ENCODE measurements at places on chromosomes 5 and 9.
A peak's percentile ranks its signal among the peaks of the same experiment; 100 is the strongest.

DNA sequence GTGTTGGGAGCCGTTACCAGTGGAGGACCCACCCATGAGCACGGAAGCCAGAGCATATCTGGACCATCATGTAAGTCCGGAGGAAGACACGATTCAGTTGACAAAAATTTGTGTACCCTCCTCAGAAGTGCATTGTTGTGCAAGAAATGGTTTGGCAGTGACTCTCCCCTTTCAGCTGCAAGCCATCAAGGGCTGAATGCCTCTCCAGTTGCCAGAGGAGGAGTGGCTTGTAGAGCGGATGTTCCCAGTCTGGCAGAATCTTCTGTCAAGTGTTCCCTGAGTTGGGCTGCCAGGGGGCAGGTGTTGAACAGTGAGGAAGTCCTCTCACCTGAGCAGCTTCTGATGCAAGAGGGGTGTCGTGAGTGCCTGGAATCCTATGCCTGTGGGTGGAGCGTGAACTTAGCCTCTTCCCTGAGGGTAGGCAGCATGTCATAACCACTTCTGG lies 27.6 kb upstream of the CDKN2AIPNL start:
- no peak for DNase-seq

DNA sequence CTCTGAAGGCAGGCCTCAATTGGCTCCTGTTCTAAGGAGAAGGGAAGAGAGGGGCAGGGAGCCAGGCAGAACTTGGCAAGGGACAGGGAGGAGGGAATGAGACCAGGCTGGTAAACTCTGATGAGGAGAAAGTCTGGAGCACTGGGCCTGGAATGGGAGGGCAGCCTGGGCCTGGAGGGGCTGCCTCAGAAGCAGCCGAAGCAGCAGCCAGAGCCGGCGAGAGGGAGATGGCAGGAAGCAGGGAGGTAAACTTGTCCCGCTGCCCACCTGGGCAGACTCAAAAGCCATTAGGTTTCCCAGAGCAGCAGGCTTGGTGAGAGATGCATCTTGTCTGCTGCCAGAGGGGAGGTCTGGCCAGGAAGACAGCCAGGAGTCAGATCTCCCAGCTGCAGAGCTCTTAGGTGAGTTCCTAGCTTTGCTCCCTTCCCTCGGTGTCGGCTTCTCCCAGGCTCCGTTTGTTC lies 37.0 kb upstream of the CRB2 start:
- peak; percentile 80 for DNase-seq

- peak; percentile 92 for DNase-seq
These were observed at the start of gene GPR107 for GRCh38 chr9:130053504-130054324. GPR107 (plus strand) TSS chr9:130053906; CDS start chr9:130053933, 27 bp downstream.

DNA sequence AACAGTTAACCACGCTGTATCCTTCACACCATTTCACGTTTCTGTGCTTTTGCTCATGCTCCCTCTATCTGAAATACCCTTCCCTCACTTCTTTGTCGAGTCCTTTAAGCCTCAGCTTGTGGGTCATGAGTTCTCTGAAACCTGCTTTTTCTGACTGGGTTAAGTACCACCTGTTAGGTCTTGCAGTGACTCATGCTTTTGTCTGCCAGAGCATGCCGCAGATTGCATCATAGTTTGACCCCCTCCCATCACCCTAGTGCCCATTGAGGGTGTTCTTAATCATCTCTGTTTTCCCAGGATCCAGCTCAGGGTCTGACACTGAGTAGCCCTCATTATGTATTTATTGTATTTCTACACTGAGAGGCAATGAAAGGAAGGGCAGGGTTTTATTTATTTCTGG lies 190.2 kb downstream of the ASTN2 start:
- DNase-seq, result no peak

- no peak for DNase-seq
These were observed 73.0 kb upstream of the SNX2 start for GRCh38 chr5:122701640-122702523.

DNA sequence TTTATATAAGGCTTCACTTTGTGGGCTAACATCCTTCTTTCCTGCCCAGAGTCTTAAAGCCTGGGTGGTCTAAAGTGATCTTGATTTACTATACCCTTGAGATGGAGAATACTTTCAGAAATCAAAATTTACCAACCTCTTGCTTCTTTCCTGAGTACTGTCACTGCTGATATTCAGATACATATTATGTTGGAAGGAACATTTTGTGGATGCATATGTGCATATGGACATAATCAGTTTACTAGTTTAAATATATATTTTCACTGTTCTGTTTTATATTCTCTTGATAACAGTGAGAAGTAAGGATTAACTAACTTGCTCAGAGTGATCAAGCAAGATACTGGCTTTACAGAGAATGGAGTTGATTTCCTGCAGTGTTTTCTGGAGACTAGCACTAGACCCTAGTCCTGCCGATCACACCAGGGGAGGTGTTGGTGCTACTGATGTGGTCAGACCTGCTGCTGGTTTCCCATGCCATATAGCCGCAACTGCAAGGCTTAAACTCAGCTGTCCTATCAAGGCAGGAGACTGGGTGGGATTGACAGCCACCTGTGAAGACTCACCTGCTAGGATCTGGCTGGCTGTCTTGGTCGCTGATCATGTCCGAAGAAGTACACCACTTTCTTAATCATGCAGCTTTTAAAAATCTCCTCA lies 57.6 kb downstream of the SLF1 start:
- no peak for DNase-seq

GRCh38 chr5:94910721-94911120 lies 292.3 kb downstream of the SLF1 start:
- no peak for DNase-seq

DNA sequence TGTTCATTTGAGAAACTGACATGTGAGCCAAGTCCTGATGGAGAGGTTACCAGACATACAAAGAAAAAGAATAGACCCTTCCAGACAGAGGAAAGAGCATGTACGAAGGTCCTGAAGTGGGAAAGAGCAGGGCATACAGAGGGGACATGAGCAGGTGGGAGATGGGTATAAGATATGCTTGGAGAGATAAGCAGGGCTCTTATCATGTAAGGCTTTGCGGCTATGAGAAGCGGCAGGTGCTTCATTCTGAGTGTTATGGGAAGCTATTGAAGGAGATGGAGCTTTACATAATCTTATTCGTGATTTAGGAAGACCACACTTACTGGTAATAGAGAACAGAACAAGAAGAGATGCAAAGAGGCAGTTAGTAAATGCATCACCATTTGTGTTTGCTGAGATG lies 417.1 kb downstream of the EBF1 start:
- DNase-seq, result no peak

DNA sequence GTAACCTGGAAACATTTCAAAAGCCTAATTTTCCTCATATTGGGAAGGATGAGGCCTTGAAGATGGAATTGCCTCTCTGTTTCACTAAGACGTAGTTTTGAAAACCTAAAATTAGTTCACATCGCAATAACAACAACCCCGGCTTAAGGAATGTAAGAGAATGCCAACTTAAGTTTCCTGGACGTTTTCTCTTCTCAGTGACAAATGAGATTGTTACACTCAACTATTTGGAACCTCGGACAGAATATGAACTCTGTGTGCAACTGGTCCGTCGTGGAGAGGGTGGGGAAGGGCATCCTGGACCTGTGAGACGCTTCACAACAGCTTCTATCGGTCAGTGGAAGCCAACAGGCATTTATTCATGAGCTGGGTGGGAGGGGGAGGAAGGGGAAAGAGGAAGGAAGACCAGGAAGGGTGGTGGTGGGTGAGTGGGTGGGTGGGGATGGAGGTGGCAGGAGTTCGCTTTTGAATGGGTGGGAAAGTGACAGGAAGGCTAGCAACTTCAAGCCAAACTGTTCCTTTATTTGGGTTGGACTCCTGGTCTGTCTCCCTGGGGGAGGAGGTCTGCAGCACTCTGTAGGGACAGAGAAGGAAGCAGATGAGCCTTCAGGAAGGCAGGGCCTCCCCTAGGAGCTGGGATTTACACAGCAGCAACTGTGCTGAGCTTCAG lies 83.4 kb downstream of the TEK start:
- DNase-seq, result no peak

- DNase-seq, result no peak
These were observed 33.1 kb downstream of the DAB2IP start for GRCh38 chr9:121684381-121685145.

- DNase-seq, result no peak
These were observed 671.3 kb upstream of the KLF4 start for GRCh38 chr9:108160706-108161355.

Measured in left forelimb (tissue), 1 donor.